Stimulated activated CD4-positive, alpha-beta T cell treated with anti-CD3 and anti-CD28 coated beads, Interleukin-4, amount 100 ng/mL, for 4 hours (primary cell): ENCODE measurements at places on chromosomes 1 and 21.

GRCh38 chr1:107692580-107693345 lies 272.2 kb downstream of the VAV3 start:
- DNase-seq, result no peak

DNA sequence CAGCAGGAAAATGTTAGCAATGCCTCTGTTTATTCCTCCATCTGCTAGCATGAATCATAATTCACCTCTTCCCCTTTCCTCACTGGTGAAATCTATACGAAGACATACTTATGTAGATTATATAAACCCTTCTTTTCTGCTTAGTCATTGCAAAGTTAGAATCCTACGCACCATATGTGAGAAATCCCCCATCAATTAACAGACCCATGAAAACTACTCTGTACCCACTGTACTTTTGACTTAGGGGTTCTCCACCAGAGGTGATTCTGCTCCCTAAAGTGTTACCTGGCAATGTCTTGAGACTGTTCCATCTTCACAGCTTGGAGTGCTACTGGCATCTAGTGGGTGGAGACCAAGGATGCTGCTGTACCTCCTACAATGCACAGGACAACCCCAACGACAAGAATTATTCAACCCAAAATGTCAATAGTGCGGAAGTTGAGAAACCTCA lies 49.6 kb upstream of the KCTD3 start:
- DNase-seq, result no peak

- no peak for DNase-seq
These were observed 89.2 kb downstream of the TTLL7 start for GRCh38 chr1:83909687-83910086.

DNA sequence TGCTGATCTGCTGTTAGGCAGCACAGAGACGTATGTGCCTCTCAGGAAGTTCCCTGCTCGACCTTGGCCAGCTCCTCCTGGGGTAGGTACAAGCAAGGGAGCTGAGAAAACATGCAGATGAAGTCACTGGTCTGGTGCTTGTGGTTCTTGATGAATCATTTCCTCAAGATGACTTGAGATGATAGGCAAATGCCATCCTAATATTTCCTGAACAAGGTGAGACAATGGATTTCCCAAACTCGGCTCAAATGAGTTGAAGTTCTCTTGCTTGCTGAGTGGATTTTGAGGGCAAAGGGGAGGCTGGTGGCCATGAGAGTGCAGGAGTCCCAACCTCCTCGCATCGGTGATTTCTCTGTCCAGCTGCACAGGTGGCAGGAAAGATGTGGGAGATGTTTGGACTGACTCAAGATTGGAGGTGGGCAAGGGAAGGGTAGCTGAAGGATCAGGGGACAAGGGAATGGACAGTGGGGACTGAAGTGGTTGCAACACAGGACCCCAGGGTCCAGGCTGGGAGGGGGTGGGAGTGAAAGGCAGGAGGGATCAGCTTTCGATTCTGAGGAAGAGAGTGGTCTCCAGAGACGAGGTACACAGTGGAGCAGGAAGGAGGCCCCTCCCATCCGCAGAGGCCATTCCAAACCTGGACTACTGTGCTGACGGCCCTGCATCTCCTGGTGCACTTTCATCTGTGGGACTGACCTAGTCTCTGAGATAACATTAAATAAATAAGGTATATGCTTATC lies 63.9 kb downstream of the CAPN2 start:
- DNase-seq, result peak; percentile 14

GRCh38 chr1:198228925-198229324 lies 72.1 kb downstream of the NEK7 start:
- no peak for DNase-seq

DNA sequence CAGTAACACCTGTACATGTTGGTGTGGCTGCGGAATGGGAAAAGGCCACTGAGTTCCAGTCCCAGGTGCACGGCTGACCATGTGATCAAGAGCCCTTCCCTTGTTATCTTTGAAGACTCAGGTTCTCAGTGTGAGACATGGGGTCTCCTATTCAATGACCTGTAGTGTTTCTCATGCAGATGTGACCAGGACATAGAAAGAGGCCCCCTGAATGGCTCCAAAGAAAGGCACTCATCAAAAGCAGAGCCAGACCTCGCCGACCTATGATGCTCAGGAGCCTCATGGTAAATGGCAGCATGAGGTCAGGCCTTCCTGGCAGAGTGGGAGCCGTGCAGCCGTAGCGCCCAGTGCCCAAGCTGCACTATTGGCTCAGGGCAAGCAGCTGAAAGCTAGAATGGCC lies 42.3 kb upstream of the HAO2 start:
- DNase-seq, result no peak

- no peak for DNase-seq
These were observed 30.7 kb downstream of the KCNJ15 start for GRCh38 chr21:38287476-38287875.

- no peak for DNase-seq
These were observed 14.3 kb downstream of the NHLH2 start for GRCh38 chr1:115826628-115827027.

- no peak for DNase-seq
These were observed 9.8 kb downstream of the RPS6KC1 start for GRCh38 chr1:213060836-213061235.

GRCh38 chr1:248416226-248416625 lies 13.4 kb downstream of the OR2T1 start:
- no peak for DNase-seq

GRCh38 chr1:112762541-112763500 lies 47.7 kb upstream of the PPM1J start:
- no peak for DNase-seq

DNA sequence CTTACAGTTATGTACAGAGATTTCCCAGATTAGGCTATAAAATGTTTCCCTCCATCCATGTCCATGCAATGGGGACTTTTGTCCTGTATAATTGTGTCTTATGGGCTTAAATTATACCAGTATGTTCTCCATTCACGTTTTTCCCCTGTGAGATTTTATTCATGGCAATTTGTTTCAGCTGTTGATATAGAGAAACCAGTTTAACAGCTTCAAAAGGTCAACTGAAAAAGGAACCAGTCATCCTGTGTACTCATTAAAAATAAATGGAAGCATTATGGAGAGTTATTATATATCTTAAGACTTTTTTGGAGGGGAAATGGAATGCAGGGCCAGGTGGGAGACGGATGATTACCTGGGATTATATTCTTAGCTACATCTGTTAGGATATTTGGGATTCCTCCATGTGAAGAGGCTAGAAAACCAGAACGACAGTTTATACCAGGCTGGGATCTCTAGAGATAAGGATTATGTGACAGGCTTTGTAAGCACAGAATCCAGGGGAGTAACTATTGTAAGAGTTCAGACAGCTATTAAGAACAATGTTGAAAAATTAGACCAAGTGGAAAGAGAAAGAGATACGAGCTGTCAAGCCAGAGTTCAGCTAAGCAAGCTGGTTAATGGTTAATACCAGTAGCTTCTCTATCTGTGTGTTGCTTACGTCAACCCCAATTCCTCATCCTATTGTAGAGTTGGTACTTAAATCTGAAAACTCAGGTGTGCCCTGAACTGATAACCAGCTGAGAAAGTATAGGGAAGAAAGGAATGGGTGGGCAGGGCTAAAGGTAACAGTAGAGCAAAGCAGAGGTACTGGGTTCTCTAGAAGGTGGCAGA lies 12.4 kb upstream of the ZNF697 start:
- no peak for DNase-seq

GRCh38 chr1:7783178-7783711 lies 846 bp upstream of the PER3 start:
- DNase-seq, result no peak

- DNase-seq, result no peak
These were observed 1.8 kb upstream of the EPHX1 start for GRCh38 chr1:225808136-225808535.

- DNase-seq, result no peak
These were observed at the start of gene FCRL5 for GRCh38 chr1:157551694-157552693. Gene FCRL5 (minus strand): TSS chr1:157552515. CDS start chr1:157552362, 153 bp downstream.

GRCh38 chr21:42285569-42286245 lies 29.5 kb downstream of the TFF3 start:
- DNase-seq, result no peak

DNA sequence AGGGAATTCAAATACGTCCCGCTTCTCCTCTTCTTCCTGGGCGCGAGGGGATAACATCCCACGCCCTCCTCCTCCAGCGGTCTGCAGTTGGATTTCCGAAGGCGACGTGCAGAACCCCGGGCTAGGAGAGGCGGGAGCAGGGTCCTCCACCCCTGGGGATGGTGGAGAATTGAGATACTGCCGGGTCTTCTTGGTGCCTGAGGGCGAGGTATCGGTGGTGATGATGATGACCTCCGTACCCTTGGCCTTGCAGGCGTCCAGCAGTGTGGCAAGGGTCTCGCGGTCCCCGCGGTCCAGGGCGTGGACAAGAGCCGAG lies 3.2 kb upstream of the LIX1L start:
- no peak for DNase-seq

GRCh38 chr1:34763142-34763781 lies 3.7 kb downstream of the GJB4 start:
- no peak for DNase-seq

- DNase-seq, result no peak
These were observed 1528.0 kb upstream of the TPTE start for GRCh38 chr21:8993284-8993942.

- DNase-seq, result peak; percentile 76
These were observed at the start of gene RNF187 for GRCh38 chr1:228487336-228488124. Gene RNF187 (plus strand): TSS chr1:228487382.

GRCh38 chr1:177585302-177586220 lies 384.3 kb downstream of the SEC16B start:
- DNase-seq, result no peak

DNA sequence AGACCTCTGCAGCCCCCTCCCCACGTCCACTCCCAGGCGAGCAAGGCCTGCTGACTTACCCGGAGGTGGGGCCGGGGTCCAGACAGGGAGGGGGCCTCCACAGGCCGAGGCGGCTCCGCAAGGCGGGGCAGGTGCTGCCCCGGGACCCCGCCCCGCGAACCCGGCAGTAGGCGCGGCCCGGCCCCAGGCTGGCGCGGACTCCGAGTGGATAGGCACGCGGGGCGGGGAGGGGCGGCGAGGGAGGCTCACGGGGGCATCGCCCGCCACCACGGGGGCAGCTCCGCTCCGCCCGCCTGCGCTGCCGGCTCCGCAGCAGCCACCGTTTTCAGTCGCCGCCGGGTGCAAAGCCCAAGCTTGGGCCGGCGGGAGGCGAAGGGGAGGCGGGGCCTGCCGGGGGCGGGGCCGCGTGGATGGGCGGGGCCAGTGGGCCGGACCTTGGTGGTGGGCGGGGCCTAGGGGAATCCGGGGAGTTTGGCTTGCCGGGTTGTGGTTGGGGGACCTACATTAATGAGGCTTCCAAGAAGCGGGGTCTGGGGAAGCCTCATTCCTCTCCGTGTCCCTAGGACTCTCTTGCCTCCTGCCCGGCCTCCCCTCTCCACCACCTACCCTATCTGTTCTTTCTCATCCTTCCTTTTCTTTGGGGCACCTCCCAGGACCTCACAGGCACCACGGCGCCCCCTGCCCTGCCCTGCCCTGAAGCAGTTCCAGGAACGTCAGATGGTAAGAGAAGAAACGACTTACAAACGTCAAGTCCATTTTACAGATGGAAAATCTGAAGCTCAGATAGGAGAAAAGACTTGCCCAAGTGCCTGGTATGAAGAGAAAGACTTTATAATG lies at the start of gene RIMS3:
Gene RIMS3 (minus strand): TSS at position 348 of the 837 bp plus-strand sequence. CDS start 23,757 bp downstream, outside the sequence.
- DNase-seq, result peak; percentile 85

GRCh38 chr21:15301014-15301413 lies 236.2 kb upstream of the NRIP1 start:
- no peak for DNase-seq

DNA sequence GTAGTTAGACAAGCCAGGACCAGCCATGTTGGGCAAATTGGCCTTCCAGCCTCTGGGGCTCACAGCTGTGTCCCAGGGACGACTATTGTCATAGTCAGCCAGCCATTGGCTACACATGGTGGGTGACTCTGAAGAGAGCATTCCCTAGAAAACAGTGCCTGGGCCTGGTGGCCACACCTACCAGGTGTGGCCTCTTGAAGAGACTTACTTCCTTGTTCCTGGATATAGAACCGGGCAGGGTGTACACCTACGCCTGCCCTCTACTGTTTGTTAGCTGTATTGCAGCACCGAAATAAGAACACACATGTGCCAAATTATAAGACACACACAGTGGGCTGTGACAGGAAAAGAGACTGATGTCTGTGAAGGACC lies 134.6 kb upstream of the ARHGEF16 start:
- DNase-seq, result no peak

DNA sequence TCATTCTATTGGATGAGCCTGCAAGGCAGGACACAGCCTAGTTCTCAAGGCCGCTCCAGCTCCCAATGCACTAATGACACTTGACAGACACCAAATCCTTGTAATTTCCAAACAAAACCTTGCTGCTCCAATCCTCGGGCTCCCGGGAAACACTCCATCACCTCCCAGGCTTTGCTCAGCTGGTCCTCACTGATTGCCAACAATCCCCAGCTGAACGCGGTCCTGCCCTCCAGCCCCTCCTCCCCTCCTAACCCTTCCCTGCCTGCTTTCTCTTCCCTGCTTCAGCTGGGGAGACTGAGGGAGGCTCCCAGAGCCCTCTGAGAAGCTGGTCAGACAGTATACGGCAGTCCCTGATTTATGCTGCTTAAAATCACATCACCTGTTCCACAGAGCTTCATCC lies 114.4 kb upstream of the TNR start:
- DNase-seq, result no peak

GRCh38 chr1:157542676-157543075 lies 9.6 kb downstream of the FCRL5 start:
- DNase-seq, result no peak

DNA sequence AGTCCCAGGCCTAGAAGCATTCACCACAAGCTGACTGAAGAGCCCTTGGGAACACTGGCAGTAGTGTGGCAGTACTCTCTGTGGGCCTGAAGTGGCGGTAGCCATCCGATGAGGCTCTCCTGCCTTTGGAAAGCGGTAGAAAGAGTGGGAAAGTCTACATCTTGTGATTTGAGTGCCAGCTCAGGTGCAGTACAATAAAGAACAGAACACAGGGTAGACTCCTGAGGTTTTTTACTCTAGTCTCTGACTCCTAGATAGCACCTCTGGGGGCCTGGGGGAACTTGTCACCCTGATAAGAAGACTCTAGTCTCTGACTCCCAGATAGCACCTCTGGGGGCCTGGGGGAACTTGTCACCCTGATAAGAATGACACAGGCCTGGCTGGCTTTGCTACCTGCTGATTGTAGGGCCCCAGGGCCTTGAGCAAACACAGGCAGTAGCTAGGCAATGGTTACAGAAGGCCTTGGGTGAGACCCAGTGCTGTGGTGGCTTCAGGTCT lies 18.0 kb upstream of the IL20 start:
- no peak for DNase-seq
